Osteocyte (in vitro differentiated cells): ENCODE measurements at places on chromosomes 11 and 22.

GRCh38 chr22:39524753-39525657, 4.6 kb downstream of the ATF4 start:
- H3K27me3 ChIP-seq, result no peaks in the 10 kb centered on the region
- H3K27ac ChIP-seq, result peak overlapping the region; percentile 76
- DNase-seq, result no peak
- H3K4me1 ChIP-seq, result peaks cover 70% of the 10 kb centered on the region
- H3K36me3 ChIP-seq, result peaks cover 43% of the 10 kb centered on the region
- no peak overlapping the region for H3K4me3 ChIP-seq

DNA sequence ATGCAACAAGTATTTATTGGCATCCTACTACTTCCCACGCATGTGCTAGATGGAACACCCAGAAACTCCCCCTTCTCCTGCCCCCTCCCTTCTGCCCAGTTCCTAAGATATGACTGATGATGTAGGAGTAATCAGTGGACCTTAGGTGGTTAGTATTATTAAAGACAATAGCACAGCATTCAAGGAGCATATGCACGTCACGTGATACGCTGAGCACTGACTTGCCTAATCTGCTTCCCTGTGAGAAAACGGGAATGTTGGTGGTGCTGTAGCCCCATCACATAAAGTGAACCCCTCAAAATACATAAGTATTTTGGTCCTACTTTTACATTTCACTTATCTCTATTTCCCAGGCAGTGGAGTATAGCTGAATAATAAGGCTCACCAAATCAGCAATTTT, 12.4 kb downstream of the DRD2 start:
- H3K36me3 ChIP-seq, result no peaks in the 10 kb centered on the region
- H3K4me1 ChIP-seq, result no peaks in the 10 kb centered on the region
- H3K4me3 ChIP-seq, result no peak overlapping the region
- no peak for DNase-seq
- peaks cover 12% of the 10 kb centered on the region for H3K27me3 ChIP-seq

- H3K4me1 ChIP-seq, result no peaks in the 10 kb centered on the region
- no peaks in the 10 kb centered on the region for H3K36me3 ChIP-seq
- H3K27ac ChIP-seq, result no peak overlapping the region
- DNase-seq, result no peak
Measured at GRCh38 chr22:23501261-23501619, 78.8 kb downstream of the IGLL1 start.

DNA sequence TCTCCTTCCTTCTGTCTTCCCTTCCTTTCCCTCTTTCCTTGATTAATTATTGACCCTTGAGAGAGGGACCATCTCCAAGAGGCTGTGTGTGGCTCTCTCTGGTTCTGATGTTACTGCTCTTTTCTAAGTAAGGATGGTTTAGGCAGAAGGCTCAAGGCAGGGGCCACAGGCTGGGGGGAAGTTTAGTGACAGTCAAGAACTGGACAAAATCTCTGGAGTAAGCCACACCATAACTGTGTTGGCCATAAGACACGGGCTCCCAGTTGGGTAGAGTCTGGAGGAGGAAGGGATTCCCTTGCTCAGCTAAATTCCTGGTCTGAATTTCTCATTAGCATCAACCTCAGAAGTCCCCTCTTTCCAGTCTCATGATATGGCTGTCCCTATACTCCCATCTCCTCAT, 74.7 kb downstream of the BUD13 start:
- no peak overlapping the region for H3K27ac ChIP-seq
- peak; percentile 48 for DNase-seq
- H3K27me3 ChIP-seq, result peaks cover 9% of the 10 kb centered on the region
- H3K36me3 ChIP-seq, result no peaks in the 10 kb centered on the region
- no peaks in the 10 kb centered on the region for H3K4me1 ChIP-seq

DNA sequence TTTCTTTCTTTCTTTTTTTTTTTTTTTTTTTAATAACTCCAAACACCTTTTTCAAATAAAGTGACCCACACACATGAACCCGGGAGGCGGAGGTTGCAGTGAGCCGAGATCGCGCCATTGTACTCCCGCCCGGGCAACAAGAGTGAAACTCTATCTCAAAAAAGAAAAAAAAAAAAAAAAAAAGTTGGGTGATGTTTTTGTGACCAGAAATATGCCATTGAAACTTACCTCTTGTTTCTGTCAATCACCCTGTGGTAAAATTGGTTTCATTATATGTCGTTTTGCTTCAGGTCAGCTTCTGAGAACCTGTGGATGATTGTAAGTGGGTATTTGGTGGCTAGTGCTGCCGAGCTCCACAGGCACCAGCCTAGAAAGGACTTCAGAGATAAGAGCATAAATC, 238.8 kb downstream of the TBC1D22A start:
- H3K36me3 ChIP-seq, result peaks cover 10% of the 10 kb centered on the region
- no peak overlapping the region for H3K27ac ChIP-seq
- H3K27me3 ChIP-seq, result no peaks in the 10 kb centered on the region
- H3K4me3 ChIP-seq, result no peak overlapping the region
- no peak for DNase-seq

DNA sequence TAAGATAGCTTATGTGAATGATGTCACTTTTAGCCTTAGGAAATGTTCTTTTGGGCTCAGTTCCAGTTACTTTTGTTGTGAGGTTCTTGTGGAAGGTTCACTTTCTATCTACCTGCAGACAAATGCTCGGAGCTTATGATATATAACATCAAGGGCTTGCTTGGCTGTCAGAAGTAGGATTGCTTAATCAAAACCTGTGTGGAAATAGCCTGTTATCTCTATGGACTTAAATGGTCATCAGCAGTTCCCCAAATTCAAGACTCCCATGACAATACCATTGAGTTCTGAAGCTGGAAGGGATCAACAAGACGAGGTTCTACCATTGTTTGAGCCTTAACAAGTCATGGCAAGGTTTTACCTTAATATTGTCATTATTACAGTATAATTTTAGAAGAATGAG, 43.8 kb downstream of the FLI1 start:
- H3K27me3 ChIP-seq, result no peaks in the 10 kb centered on the region
- H3K36me3 ChIP-seq, result peaks cover 17% of the 10 kb centered on the region
- H3K4me1 ChIP-seq, result peaks cover 33% of the 10 kb centered on the region
- H3K4me3 ChIP-seq, result no peak overlapping the region

DNA sequence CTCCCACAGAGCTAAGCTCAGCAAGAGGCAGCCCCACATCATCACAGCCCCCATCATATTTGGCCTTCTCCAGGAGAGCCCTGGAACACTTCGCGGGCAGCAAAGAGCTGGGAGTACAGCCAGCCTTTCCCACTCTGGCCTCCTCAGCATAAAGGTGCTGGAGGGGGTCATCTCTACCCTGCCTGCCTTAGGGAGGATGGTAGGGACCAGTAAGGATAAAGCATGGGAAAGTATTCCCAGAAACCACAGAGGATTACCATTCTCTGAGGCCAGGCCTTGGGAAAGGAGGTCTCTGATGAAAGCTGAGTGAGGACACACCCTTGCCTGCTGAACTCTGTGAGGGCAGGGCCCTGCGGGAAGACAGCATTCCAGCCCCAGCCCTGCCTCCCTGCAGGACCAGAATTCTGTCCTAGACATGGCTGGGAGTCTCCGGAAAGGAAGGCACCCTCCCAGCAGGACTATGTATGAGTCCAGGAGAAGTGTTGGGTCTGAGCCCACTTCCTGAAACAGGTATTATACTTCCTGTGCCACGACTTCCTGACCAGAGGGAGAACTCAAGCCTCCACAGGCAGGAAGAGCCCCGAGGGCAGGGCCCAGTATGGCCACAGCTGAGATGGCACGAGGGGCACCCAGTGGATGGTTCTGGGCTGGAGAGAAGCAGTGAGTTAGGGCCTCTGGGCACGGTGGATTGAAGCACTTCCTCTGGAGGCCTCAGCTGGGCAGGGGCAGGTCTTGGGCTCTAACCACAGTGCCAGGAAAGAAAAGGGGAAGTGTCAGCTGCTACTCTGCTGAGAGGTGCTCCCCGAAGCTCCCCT, 12.9 kb upstream of the CASTOR1 start:
- H3K4me3 ChIP-seq, result no peak overlapping the region
- H3K27ac ChIP-seq, result peak overlapping the region; percentile 85
- DNase-seq, result no peak
- peaks cover 49% of the 10 kb centered on the region for H3K4me1 ChIP-seq
- no peaks in the 10 kb centered on the region for H3K27me3 ChIP-seq
- H3K36me3 ChIP-seq, result peaks cover 10% of the 10 kb centered on the region

- H3K4me1 ChIP-seq, result no peaks in the 10 kb centered on the region
- DNase-seq, result peak; percentile 79
- no peak overlapping the region for H3K27ac ChIP-seq
Measured at GRCh38 chr22:47567126-47568090, 805.0 kb downstream of the TBC1D22A start.

GRCh38 chr11:126072141-126072741, 9.6 kb upstream of the CDON start:
- no peak for DNase-seq
- H3K36me3 ChIP-seq, result no peaks in the 10 kb centered on the region
- H3K27ac ChIP-seq, result no peak overlapping the region
- peaks cover 33% of the 10 kb centered on the region for H3K27me3 ChIP-seq
- H3K4me3 ChIP-seq, result no peak overlapping the region

DNA sequence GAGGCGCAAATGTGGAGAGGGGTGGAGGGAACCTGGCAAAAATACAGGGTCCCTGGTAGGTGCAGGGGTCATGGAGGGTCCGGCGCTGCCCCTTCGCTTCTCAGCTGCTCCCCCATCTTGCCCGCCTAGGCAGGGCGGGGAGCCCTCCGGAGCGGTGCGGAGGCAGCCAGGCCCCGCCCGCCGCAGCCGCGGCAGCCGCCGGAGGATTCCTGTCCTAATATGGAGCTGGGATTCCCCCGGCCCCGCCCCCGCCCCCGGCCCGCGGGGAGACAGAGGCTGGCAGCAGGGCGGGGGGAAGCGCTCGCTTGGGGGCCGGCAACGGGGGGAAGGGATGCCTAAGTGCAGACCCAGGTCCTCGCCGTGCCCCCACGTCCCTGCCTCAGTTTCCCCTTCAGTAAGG, 1.0 kb upstream of the NPAS4 start:
- H3K4me3 ChIP-seq, result no peak overlapping the region
- peaks cover 20% of the 10 kb centered on the region for H3K4me1 ChIP-seq

DNA sequence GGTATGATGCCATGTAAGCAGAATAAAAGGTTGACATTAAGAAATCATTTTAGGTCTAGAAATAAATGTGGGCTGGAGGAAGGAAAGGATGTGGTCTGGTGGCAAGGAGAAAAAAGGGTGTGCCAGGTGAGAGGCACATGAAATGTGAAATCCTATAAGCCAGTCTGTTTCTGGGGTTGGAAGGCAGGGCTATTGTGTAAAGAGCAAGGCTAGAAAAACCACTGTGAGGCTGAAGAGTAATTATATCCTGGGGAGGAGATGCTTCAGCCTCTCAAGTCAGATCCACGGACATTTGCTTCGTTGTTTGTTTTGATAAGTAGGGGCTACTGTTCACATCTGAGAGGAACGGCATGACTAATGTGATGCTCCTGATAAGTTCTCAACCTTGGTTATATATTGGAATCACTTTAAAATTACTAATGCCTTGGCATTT, 77.5 kb upstream of the CTSC start:
- DNase-seq, result no peak
- H3K36me3 ChIP-seq, result no peaks in the 10 kb centered on the region
- H3K27me3 ChIP-seq, result peaks cover 3% of the 10 kb centered on the region

DNA sequence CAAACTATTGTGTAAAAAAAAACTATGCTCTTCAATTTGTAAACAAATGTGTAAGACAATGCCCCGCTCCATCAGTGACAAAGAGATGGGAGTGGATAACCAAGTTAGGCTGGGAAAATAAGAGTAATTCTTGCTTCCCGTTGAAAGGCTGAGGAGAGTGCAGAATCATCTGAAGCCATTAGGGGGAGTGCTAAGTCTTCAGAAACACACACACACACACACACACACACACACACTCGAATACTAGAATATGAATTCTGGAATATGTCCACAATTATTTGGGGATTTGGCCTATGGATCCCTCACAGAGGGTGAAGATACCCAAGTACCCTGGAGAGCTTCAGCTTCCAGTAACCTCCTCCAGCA, 27.8 kb upstream of the ROBO3 start:
- DNase-seq, result peak; percentile 53
- peaks cover 55% of the 10 kb centered on the region for H3K27me3 ChIP-seq
- H3K36me3 ChIP-seq, result no peaks in the 10 kb centered on the region
- H3K4me1 ChIP-seq, result peaks cover 17% of the 10 kb centered on the region

- DNase-seq, result peak; percentile 77
- H3K27ac ChIP-seq, result no peak overlapping the region
- H3K4me1 ChIP-seq, result no peaks in the 10 kb centered on the region
Measured at GRCh38 chr11:1225386-1226225, 2.7 kb downstream of the MUC5B start.

DNA sequence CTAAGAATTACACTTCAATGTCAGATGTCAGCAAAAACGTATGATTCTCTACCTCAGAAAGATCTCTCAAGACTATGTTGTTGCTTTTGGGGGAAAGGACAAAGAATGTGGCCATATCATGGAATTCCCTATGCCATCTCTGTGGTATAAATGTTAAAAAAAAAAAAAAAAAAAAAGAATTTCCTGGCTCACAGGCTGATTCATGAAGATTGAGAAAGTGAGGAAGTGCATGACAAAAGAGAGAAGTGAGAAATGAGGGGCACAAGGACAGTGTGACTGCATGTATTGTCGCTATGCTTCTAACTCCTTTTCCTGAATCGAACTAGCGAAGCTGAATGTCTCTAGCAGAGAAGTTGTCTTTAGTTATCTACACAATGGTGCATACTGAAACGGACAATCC, 80.6 kb upstream of the CARD18 start:
- H3K27ac ChIP-seq, result no peak overlapping the region
- no peak overlapping the region for H3K4me3 ChIP-seq
- H3K4me1 ChIP-seq, result no peaks in the 10 kb centered on the region
- peaks cover 56% of the 10 kb centered on the region for H3K27me3 ChIP-seq
- no peak for DNase-seq
- peaks cover 2% of the 10 kb centered on the region for H3K36me3 ChIP-seq

GRCh38 chr11:1335811-1336761, 26.7 kb upstream of the TOLLIP start:
- H3K4me3 ChIP-seq, result peak overlapping the region; percentile 61
- H3K4me1 ChIP-seq, result peaks cover 12% of the 10 kb centered on the region
- no peak for DNase-seq
- H3K36me3 ChIP-seq, result no peaks in the 10 kb centered on the region
- H3K27ac ChIP-seq, result no peak overlapping the region
- peaks cover 33% of the 10 kb centered on the region for H3K27me3 ChIP-seq

DNA sequence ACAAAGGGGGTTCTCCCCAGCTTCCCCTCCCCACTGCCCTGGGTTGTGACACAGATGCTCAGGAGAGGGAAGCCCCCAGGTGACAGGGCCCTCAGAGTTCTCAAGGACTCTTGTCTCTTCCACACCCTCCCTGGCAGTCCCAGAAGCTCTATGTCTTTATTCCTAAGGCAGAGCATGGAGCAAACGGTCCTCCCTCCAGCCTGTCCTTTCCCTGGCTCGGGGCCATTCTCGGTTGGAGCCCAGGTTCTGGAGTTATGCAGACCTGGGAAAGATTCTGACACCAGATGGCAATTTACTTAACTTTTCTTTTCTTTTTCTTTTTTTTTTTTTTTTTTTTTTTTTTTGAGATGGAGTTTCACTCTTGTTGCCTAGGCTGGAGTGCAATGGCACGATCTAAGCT, 186.6 kb downstream of the CEP164 start:
- no peak overlapping the region for H3K4me3 ChIP-seq
- H3K4me1 ChIP-seq, result no peaks in the 10 kb centered on the region
- no peak for DNase-seq
- no peak overlapping the region for H3K27ac ChIP-seq
- H3K27me3 ChIP-seq, result peaks cover 19% of the 10 kb centered on the region
- H3K36me3 ChIP-seq, result no peaks in the 10 kb centered on the region

- H3K36me3 ChIP-seq, result no peaks in the 10 kb centered on the region
- DNase-seq, result peak; percentile 92
- H3K27ac ChIP-seq, result peak within 1 kb of the TSS; percentile 67
- H3K27me3 ChIP-seq, result peaks cover 24% of the 10 kb centered on the region
Measured at GRCh38 chr22:26589845-26590736, at the start of gene TPST2. Gene TPST2, minus strand, starts transcription at chr22:26590132. Its CDS starts 48,502 bp downstream, at chr22:26541630.

GRCh38 chr11:117529816-117530215, 202.2 kb downstream of the CEP164 start:
- H3K4me3 ChIP-seq, result no peak overlapping the region
- no peaks in the 10 kb centered on the region for H3K36me3 ChIP-seq
- peaks cover 14% of the 10 kb centered on the region for H3K27me3 ChIP-seq
- DNase-seq, result no peak
- no peak overlapping the region for H3K27ac ChIP-seq
- no peaks in the 10 kb centered on the region for H3K4me1 ChIP-seq
